HFFc6 (cell line): ENCODE measurements at places on chromosomes 3 and 15. TPM values are rescaled to one million over a fixed set of nuclear protein-coding genes. Genes with fewer than 3 reads are reported as not detected.
A peak's percentile ranks its signal among the peaks of the same experiment; 100 is the strongest.

Gene CADM2
- total RNA-seq, result not detected in 3 replicates

DNA sequence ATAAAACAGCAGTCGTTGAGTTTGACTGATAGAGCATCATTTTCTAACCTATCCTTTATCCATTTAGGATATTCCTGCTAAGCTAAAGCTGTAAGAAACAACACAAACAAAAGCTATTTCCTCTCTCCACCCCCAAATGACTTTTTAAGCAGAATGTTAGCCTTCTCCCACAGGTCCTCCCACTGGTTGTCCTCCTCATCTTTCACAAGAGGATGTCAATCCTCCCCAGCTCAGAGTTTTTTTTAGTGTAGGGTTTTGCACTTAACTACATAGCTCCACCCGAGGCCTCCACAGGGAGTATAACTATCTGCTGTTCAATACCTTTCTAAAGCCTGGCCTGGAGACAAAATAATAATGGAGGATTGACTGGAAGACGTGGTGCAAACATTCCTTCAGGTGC, 7.8 kb downstream of the SETMAR start:
- no peak for DNase-seq

Gene GOLGA8T
- not detected in 3 replicates for total RNA-seq

Gene HEXA
- total RNA-seq, result 83.3 and 90.9 TPM in 2 replicates

DNA sequence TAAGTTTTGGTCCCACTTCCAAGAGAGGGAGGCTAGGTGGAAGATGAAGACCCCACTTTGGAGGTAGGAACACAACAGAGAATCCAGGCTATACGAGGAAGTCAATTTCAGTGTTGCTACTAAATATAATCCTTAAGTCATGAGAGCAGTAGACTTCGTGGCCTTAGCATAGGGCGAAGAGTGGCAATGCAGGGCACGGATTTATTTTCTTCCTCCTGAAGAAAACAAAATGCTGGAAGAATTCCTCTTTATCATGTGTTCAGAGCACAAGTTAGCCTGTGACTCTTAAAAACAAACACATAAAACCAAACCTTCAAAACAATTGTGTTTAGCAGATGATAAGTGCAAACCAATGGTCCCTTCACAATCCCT, 19.4 kb downstream of the BCL2L10 start:
- no peak for DNase-seq

DNA sequence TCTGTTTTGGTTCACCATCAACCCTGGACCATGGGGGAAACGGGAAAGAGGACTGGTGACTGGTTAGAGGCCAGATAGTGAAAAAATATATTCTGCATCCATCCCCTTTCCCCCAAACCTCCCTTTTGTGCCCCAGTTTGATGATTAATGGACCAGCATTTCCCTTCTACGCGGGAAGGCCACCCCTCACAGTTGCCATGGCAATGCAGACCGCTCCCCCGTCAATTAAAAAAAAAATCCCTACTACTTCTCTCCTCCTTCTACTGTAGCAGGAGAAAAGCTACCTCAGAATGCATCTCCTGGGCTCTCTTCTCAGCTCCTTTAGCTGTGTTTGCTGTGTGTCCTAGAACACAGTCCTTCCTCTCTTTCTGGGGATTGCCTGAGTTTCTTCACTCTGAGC, 4.0 kb downstream of the BAHD1 start:
- no peak for DNase-seq

Gene ABHD10
- total RNA-seq, result 39.2 to 44.5 TPM (median 39.6 TPM) in 3 replicates

DNA sequence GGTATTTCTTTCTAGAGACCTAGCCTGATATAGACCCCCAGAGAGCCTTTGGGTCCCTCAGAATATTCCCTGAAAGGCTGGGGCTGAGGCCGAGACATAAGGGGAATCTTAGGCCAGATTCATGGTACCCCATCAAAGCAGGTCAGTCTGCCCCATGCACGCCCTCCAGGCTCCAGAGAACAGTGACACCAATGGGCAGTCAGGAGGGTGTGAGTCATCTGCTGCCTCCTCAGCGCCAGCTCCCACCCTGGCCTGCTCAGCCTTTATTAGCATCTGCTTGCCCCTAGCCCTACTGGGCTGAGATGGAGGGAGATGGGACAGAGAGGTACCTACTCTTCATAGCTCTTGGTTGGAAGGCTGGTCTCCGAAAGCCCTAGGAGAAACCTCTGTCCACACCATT, 14.3 kb upstream of the CAMKV start:
- no peak for DNase-seq

DNA sequence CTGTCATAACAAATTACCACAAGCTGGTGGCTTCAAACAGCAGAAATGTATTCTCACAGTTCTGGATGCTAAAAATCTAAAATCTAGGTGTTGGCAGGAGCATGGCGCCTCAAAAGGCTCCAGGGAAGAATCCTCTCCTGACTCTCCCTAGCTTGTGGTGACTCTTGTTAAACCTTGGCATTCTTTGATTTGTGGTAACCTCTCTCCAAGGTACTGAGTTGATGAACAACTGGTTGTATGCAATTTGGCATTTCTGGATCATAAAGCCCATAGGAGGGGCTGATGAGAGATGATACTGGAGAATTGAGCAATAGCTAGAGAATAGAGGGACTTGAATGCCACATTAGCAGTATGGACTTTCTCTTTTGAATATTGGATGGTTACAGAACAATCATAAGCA, 821.8 kb downstream of the TBL1XR1 start:
- DNase-seq, result no peak

Gene LRRC3B
- not detected in 3 replicates for total RNA-seq

Gene A4GNT
- total RNA-seq, result not detected in 3 replicates

DNA sequence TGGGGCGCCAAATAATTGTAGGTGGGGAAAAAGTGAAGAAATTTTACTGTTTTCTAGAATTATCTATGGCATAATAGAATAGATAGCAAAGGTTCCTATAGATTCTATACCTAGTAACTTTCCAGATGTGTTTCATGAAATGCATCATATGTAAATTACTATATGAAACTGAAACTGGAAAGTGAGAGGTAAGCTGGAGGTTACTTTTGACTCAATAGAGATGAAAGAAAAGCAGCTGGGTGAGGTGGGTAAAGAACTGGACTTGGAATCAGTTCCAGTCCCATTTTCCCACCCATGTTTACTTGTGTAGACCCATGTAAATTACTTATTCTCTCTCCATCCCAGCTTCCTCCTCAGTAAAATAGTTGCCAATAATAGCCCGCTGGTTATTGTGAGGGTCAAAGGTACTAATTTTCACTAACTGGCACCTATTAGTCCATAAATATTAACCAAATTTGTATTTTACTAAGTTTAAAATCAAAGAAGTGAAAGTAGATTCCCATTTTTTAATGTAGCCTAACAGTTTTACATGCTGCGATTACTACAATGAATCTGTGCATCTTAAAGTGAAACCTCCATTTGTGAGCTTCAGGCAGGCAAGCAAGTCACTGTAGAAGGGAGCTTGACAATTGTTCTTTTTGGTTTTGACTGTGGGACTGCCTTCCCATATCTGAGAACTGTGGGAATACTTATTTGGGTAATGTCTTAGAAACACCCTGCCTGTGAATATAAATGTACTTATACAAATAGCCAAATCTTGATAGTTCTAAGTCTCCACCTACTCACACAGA, 312.1 kb downstream of the SLC9A9 start:
- no peak for DNase-seq

DNA sequence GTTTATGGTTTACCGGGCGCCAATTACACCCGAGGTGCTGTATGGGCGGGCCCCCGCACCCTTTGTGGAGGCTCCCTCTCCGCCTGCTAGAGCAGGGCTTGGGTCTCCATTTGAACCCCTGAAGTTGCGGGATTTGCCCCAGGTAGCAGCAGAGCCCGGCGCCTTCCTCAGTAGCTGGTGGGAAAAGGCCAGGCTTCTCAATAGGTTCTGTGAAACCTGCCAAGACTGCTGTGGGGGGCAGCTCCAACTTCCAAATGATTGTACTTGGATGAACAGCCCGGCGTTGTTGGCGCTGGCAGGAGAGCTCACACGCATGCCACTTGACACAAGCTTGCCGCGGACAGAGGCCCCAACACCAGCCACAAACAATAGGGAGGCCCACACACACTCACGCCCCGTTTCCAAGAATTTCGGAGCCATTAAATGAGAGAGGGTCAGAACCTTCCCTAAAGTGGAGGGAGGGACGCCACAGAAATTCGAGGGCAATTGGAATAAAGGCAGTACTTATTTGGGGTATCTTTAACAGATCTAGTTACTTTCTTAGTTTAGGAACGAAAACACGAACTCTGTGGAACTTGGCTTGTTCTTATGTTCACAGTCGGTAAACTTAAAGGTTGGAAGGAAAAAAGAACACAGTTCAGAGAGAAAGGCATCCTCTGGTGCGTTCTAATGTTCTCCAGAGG, 1.4 kb downstream of the EPHB3 start:
- DNase-seq, result peak; percentile 36

DNA sequence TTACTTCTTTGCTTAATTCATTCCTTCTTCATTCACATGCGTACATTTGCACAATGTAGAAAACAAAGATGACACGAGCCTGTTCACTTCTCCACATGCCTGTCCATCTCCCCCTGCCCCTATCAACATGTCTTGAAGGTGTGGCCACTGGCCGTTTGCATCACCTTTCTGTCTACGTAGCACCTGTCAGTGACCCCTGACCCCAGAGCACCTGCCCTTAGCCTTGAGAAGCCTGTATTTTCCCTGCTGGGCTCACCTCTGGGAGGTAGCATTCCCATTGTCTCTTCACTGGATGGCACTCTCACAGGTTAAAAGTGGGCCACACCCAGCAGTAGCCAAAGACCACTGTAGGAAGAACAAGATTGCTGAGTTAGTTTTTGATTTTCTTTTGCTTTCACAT, 234.1 kb downstream of the THSD4 start:
- DNase-seq, result no peak

- no peak for DNase-seq
These were observed 523.9 kb upstream of the AGTR1 start for GRCh38 chr3:148173851-148174250.

Gene RPP14
- 15.2 and 16.5 TPM in 2 replicates for total RNA-seq

DNA sequence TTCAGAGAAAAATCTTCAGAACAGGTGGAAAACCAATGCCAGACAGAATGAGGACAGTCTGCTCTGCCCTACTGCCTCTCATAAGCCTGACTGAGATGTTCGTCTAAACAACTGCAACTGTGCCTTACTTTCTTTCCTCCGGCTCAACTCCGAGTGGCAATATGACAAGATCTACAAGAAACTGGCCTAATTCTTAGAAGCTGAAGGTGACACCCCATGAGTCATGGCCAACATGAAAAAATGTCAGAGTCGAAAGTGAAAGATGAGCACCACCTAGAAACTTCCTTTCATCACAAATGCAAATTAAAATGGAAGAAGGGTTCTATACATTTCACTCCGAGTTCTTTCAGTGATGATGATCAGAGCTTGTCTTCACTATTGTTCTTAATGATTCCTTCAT, 12.9 kb downstream of the PCYT1A start:
- DNase-seq, result no peak

DNA sequence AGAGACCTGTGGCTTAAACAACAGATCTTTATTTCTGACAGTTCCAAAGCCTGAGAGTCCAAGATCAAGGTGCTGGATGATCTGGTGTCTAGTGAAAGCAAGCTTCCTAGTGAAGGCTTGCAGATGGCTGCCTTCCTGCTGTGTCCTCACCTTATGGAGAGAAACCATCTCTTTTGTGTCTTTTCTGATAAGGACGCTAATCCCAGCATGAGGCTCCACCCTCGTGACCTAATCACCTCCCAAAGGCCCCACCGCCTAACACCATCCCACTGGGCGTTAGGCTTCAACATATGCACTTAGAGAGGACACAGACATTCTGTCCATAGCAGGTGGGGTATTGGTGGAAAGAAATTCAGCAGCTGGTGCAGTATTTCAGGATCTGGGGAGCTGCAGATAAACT, 19.8 kb upstream of the LYSMD4 start:
- DNase-seq, result no peak

Gene ZCWPW2
- total RNA-seq, result 0.80 to 0.94 TPM (median 0.87 TPM) in 3 replicates

Gene SPRED1
- total RNA-seq, result 36.9 to 48.9 TPM (median 40.4 TPM) in 3 replicates

- DNase-seq, result no peak
These were observed 329.1 kb downstream of the UNC13C start for GRCh38 chr15:54307252-54307902.

- DNase-seq, result no peak
These were observed 38.1 kb downstream of the MUC20 start for GRCh38 chr3:195758721-195759353.

GRCh38 chr3:29285471-29286071, 4.7 kb downstream of the RBMS3 start:
- DNase-seq, result peak; percentile 23

Gene GOLGA8K
- total RNA-seq, result not detected in 3 replicates

DNA sequence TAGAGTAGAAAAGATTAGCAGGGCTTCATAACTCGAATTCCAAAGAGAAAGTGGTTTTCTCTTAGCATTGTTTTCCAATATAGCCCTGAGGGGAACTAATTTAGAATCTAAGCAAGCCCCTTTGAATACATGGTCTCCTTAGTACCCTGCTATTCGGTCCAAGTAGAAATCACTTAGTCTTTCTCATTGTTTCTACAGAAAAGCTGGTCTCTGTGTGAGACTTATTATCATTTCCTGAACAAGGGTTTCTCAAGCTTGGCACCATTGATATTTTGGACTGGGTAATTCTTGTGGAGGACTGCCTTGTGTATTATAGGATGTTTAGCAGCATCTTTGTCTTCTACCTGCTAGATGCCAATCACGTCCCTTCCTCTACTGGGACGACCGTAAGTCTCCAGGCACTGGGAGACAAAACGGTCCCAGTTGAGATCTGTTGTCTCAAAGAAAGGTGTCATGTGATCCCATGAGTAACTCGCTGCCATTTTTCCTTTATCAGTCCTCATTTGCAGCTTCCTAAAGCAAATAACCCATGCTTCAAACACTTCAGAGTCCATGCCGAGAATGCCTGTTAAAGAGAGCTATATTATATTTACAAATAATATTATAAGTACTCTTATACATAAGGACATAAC, 230.7 kb upstream of the SLCO3A1 start:
- no peak for DNase-seq

Gene NEDD4
- 30.4 to 37.0 TPM (median 33.4 TPM) in 3 replicates for total RNA-seq

- DNase-seq, result no peak
These were observed 146.3 kb downstream of the ANXA2 start for GRCh38 chr15:60251300-60252070.

DNA sequence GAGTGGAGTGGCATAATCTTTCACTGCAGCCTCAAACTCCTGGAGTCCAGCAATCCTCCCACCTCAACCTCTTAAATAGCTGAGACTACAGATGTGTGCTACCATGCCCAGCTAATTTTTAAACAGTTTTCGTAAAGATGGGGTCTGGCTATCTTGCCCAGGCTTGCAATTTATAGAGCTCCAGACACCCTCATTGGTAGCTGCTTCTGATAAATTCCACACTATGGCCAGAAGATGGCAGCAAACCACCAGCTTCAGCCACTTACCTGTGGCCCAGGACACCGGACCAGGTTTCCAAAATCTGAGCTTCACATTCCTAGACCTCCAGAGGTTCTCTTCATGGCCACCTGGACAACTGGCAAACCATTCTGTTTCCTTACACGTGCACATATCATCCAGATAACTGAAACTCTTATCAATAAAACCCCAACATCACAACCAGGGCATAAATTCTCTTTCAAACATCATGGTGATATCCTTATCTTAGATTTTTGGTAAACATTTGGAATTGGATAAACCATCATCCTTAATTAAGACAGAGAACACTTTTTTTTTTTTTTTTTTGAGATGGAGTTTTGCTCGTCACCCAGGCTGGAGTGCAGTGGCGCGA, 28.9 kb downstream of the FBXW12 start:
- DNase-seq, result peak; percentile 31
